ENCODE measurements at places on chromosomes 2 and 18.

- no peak for DNase-seq
Observed at GRCh38 chr2:129337076-129337475, 642.4 kb upstream of the RAB6C start.

- no peak for DNase-seq
Observed at GRCh38 chr2:122652670-122653069, 897.2 kb downstream of the TSN start.

- peak; percentile 61 for DNase-seq
Observed at GRCh38 chr2:42105330-42106256, 57.8 kb downstream of the PKDCC start.

DNA sequence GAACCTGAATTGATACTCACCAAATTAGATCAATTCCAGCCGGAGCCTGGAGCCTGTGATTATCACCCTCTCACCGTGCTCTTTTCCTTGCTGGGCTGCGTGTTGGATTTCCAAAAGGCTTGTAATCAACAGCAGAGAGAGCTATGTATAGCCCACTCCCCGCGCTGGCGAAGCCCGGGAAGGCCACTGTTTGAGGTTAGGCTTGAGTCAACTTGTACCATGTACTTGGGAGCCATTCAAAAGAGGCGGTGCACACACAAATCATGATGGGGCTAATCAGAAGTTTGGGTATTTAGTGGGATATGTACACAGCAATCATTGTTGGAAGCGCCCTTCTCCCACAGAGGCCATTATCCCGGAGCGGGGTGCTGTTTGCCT, 151.6 kb downstream of the GLI2 start:
- DNase-seq, result no peak

DNA sequence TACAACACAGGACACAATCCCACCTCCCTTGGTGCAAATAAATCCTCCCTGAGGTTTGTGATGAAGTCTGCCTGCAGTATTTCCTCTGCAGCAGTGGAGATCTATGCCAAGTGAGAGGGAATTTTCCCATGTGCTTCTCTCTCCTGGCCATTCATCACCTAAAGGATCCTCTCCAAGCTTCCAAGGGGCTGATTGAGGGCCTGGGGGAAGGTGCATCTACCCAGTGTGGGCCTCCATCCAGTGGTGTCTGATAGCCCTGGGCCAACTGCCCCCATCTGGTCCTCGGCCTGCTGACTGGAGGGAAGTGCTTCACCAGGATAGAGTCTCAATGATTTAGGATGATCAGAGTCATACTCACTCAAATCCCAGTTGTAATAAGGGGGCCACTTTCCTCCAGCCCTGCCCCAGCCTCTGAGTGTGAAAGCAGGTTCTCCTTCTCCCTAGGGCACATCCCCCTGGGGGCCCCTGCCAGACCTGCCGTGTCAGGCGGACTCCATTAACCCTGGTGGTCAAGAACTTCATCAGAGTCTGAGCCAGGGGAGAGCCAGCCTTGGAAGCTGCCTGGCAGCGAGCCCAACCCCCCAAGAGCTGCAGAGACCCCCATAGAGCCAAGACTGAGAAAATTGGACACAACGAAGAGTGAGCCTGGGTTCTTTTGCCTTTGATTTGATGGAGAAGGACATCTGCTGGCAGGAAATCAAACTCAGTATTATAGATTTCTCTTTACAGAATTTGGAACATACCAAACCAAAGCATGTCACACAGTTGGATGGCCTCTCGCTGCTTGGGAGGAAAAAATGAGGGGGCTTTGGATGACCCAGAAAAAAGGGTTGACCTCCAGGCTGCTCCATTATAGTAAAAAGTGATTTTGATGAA, 509.6 kb downstream of the CMPK2 start:
- DNase-seq, result no peak

GRCh38 chr18:47418746-47419145, 167.3 kb upstream of the SKOR2 start:
- no peak for DNase-seq

- no peak for DNase-seq
Observed at GRCh38 chr18:42773870-42774269, 341.6 kb downstream of the RIT2 start.

DNA sequence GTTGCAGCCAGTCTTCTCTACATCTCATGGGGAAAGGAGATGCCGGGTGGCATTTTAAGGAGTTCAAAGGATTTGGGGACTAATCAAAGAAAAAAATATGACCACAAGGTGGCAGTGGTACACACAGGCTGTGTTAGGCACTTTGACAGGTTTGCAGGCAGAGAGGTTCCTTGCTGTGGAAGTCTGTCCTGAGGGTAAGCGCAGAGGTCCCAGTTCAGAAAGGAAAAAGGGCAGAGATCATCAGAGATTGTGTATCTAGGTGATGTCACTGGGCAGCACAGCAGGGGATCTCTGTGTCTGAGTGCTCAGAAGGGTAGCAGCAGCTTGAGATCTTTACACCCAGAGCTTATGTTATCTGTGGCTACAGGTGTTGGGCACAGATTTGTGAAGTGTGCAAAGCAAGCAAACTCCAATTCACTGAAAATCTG, 231.4 kb downstream of the LRRTM1 start:
- DNase-seq, result no peak

GRCh38 chr2:5549771-5550170, 142.4 kb upstream of the SOX11 start:
- DNase-seq, result no peak

GRCh38 chr2:148675708-148676107, 31.2 kb downstream of the EPC2 start:
- no peak for DNase-seq

GRCh38 chr2:240296476-240297255, 138.8 kb upstream of the GPC1 start:
- DNase-seq, result no peak

- DNase-seq, result no peak
Observed at GRCh38 chr2:236993-237539, 26.8 kb downstream of the SH3YL1 start.

DNA sequence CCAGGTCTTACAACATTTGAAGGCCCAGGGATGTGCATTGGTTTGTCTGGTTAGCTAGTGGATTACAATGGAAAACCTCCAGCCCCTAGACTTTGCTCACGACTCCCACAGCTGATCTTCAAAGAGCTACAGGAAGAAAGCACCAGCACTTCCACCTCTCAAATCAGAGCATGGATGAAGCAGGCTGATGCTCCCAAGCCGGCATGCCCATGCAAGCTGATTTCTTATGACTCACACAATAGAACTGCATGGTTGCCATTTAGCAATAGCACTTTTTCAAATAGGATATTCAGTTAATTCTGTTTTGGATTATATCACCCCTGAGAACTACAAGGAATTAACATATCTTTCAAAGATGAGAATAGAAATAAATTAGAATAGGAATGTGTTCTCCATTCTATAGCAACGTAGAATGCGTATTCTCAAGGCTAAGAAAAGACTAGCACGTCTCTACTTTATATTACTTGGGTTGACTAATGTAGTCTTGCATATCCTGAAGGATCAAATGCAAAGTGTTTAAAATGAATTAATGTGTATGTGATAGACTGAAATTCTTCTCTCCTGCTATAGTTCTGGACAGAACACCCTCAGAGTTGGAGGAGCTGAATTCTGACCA, 292.4 kb downstream of the TRIB2 start:
- no peak for DNase-seq

- DNase-seq, result no peak
Observed at GRCh38 chr2:144468823-144469595, 50.9 kb downstream of the ZEB2 start.

- no peak for DNase-seq
Observed at GRCh38 chr2:85287721-85288120, 40.1 kb downstream of the TGOLN2 start.

- no peak for DNase-seq
Observed at GRCh38 chr2:231187736-231188505, 10.5 kb upstream of the ARMC9 start.

- DNase-seq, result no peak
Observed at GRCh38 chr2:46970334-46971288, 55.0 kb upstream of the MCFD2 start.

GRCh38 chr2:241574911-241575623, 16.5 kb downstream of the BOK start:
- no peak for DNase-seq

DNA sequence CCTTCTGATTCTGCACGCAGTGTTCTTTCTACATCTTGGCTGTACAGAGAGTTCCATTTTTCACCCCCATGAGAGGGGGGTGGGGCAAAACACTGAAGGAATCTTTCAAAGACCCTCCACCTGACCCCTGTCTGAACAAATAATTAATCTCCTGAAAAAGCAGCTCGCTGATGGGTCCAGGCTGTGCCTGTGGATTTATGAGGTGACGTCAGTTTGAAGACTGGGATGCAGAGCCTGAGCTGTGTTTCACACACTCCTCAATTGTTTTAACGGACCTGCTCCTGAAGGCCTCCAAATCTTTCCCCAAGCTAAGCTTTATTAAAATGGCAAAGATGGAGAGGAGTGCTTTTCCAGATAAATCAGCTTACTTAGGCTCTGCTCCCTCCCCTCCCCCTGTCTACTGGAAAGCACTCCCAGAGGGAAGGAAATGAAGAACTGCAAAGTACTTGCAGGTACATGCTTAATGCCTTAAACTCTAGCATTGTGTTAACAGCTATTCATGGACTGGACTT, 390.2 kb upstream of the TNP1 start:
- DNase-seq, result no peak

DNA sequence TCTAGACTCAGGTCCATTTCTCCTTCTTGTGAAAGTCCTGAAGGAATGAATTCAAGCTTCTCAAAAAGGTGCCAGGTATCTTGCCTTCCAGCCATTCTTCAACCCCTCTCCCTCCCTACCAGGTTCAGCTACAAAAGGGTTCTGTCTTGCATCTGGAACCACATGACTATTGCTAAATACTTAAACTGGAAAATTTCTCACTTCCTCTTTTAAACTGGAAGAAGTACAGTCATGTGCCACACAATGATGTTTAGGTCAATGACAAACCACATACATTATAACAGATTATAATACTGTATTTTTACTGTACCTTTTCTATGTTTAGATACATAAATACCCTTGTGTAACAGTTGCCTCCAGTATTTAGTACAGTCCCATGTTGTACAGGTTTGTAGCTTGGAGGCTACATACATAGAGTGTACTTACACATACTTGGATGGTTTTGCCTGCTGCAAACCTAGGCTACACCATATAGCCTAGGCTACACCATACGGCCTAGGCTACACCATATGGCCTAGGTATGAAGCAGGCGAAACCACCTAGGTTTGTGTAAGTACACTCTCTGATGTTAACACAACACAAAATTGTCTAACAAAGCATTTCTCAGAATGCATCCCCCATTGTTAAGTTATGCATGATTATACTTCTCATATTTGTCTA, 142.0 kb upstream of the DNMT3A start:
- DNase-seq, result no peak

DNA sequence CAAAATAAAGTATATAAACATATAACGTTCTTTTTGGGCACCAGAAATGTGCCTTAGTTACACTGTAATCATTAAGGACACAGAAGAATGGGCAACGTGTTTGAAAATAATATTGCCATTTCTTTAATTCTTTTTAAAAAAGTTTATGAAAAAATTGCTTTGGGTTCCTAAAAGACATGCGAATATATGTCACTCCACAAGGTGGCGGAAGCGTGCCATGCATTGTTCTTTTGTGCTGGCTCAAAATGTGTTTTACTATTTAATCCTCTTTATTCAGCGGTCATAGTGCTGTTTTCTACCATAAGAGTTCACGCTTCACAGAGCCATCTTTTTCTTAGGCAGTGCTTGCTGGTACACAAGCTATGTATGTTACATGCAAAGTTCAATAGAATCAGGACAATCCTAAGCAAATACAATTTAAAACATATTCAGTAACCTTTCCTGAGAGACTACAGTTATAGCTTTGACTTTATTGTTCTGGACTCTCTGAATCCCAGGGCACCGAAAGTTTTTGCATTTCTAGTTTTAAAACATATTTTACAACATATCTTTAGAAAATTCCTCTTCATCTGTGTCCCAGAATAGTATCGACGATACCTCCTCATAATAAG, 147.8 kb upstream of the ERBB4 start:
- peak; percentile 41 for DNase-seq

GRCh38 chr2:54666131-54666633, 57.3 kb upstream of the EML6 start:
- no peak for DNase-seq
